ENCODE measurements at places on chromosomes 16 and 17.

GRCh38 chr17:35050170-35050569 is 13.3 kb downstream of the RFFL start:
- no peak for DNase-seq

DNA sequence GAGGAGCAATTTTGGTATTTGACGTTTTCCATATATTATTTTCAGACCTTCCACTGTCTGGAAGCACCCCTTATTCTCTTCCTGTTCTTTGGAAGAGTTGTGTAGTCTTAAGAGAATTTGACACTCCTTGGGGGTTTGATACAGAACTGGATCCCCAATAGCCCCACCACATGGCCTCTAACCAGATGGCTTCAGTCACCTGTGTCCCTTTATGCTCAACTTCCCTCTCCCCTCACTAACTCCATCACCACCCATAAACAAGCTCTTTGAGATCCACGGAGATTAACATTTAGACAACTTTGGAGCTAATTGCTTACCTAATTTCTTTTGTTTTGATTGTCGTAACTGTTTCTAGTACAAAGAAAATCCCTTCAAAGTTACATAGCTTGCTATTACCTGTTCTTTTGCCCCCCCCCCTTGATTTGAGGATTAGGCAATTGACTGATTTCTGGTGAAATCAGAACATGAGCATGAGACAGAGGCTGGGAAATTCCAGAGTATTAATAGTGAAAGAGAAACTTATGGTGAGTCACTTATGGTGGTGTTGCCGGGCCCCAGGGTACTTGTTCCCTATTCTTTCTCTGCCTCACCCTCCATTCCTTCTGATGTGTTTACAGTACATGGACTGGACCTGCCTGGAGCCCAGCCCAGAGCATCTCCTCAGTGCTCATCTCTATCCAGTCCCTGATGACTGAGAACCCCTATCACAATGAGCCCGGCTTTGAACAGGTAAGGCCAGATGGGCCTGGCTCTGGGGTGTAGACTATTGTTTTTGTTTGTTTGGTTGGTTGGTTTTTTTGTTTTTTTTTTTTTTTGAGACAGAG is 7.5 kb downstream of the UBE2Z start:
- peak; percentile 58 for DNase-seq

- no peak for DNase-seq
Observed at GRCh38 chr16:70647441-70648359, 1.3 kb downstream of the IL34 start.

DNA sequence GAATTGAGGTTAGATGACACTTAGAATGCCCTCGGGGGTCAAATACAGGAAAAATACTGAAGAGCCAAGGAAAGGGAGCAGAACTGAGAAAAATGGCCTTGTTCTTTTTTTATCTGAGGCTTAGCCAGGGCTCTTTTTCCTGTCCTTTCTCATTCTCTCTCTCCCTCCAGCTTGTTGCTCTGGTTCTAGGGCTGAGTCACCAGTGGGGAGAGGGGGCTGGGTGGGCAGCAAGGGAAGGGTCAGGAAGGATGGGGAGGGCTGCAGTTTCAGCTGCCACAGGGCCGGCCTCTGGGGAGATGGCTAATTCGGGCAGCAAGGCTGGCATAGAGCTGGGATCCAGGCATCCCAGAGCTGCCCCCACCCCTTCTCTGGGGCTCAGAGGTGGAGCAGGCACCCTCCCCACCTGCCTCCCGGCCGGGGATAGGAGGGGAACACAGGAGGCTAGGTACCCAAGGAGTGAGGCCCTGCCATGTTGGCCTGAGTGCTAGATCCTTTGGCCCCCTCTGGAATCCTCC is 3.9 kb downstream of the ITGA3 start:
- DNase-seq, result no peak

GRCh38 chr17:28482551-28483199 is 9.2 kb downstream of the SLC13A2 start:
- DNase-seq, result no peak

DNA sequence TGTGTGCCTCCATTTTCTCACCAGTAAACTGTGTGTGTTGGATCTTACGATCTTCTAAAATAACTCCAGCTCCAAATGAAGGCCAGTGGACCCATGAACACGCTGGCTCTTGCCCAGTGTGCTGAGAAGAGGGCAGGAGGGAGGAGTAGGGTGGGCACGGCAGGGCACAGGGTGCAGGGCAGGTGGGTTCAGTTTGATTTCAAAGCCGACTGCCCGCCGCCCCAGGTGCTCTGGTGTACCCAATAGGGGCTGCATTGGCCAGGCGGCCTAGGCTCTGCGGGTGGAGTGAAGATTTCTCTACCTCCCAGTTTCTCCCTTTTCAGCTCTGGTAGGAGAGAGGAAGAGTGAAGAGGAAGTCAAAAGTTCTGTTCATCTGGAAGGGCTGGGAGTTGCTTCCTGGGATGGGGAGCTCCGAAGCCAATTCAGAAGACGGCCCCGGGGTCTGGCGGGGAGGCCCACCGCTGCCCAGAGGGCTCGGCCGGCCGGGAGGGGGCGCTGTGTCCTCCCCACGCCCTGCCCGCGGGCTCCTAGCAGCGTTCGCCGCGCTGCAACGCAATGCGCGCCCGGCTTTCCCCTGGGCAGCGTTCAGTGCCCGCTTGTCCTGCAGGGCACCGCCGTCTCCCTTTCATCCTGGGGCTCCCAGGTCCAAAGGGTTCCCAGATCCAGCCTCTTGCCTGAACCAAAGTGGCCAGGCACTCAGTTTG is 1.1 kb upstream of the CRHR1 start:
- peak; percentile 40 for DNase-seq

- no peak for DNase-seq
Observed at GRCh38 chr17:8222380-8222629, 11.9 kb upstream of the AURKB start.

GRCh38 chr17:71792966-71793365 is 327.9 kb upstream of the SOX9 start:
- no peak for DNase-seq

DNA sequence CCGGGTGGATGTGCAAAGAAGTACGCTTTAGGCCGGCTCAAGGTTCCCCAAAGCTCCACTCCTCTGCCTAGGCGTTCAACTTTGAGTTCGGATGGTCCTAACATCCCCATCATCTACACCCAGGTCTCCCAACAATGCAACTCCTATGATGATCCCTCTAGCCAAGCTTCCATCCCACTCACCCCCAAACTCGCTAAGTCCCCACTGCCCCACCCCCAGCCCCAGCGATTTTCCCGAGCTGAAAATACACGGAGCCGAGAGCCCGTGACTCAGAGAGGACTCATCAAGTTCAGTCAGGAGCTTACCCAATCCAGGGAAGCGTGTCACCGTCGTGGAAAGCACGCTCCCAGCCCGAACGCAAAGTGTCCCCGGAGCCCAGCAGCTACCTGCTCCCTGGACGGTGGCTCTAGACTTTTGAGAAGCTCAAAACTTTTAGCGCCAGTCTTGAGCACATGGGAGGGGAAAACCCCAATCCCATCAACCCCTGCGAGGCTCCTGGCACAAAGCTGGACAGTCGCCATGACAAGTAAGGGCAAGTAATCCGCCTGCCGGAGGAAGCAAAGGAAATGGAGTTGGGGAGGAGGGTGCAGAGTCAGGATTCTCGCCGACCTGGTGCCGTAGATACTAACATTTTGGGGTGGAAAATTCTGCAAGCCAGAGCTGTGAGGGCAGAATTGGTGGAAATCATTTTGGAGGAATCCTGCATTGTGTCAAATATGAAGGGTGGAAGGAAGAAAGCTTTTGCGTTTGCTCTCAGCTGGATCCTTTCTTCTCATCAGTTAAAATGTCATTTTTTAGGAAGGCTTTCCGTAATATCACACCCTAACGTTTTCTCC is at the start of gene TP53:
TSS of gene TP53 (minus strand) at position 419 of the 836 bp plus-strand sequence. CDS start 10,896 bp downstream, outside the sequence.
- peak; percentile 92 for DNase-seq

GRCh38 chr16:83851473-83851872 is 43.7 kb downstream of the HSBP1 start:
- DNase-seq, result no peak

- DNase-seq, result no peak
Observed at GRCh38 chr16:10578474-10579316, 1.7 kb downstream of the EMP2 start.

DNA sequence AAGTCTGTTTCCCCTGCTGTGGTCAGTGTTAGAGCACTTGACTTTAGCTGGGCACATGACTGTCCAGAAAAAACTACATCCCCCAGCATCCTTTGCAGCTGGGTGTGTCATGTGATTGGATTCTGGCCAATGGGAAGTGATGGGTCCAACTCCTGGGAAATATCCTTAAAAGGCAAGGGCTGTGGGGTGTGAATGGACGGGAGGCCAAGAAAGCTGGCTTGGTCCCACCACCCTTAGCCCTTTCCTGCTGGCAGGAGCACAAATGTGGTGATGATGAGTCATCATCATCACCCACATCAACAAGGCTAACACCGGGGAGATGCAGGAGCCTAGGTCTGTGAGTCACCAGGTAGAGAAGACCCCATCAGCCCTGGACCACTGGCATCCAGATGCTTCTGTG is 341.7 kb downstream of the C16orf95 start:
- DNase-seq, result no peak

DNA sequence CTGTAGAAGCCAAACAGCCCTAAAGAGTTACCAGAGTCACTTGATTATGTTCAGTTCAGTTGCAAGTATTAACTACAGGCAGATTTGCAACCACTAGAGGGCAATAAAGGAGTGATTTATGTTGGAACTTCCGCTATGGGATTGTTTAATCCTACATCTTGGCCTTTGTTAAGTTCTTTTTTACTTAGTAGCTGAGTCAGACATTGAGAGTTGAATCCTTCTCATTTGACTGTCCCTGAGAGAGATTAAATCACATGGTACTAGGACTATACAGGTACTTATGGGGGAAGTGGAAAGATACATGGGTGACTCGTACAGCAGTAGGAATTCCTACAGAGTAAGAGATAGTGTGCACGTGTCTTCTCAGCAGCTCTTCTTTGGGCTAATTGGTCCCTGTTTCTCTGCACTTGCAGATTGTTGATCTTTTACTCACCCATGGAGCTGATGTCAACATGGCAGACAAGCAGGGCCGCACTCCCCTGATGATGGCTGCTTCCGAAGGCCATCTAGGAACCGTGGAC is 40.3 kb downstream of the CYB561 start:
- no peak for DNase-seq

DNA sequence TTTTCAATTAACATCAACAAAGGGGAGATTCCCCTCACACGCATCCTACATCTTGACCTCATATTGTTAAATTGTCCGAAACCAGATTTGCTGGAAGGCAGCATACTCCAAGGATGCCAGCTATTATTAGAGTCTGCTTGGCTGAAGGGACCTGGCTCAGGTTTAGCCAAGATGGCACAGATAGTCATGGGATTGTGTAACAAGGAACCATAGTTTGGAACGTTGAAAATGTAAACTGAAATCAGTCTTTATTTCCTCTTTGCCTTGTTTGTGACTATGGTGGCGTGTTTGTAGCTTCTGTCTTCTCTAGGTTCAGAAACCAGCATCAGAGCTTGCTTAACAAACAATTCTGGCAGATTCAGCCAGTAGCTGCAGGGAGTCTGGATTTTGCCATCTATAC is 5.9 kb downstream of the ARSG start:
- DNase-seq, result no peak

- peak; percentile 82 for DNase-seq
Observed at GRCh38 chr17:35930211-35931065, at the start of gene RDM1. TSS of gene RDM1 (minus strand) at chr17:35930773. CDS start at chr17:35930727, 46 bp downstream.

DNA sequence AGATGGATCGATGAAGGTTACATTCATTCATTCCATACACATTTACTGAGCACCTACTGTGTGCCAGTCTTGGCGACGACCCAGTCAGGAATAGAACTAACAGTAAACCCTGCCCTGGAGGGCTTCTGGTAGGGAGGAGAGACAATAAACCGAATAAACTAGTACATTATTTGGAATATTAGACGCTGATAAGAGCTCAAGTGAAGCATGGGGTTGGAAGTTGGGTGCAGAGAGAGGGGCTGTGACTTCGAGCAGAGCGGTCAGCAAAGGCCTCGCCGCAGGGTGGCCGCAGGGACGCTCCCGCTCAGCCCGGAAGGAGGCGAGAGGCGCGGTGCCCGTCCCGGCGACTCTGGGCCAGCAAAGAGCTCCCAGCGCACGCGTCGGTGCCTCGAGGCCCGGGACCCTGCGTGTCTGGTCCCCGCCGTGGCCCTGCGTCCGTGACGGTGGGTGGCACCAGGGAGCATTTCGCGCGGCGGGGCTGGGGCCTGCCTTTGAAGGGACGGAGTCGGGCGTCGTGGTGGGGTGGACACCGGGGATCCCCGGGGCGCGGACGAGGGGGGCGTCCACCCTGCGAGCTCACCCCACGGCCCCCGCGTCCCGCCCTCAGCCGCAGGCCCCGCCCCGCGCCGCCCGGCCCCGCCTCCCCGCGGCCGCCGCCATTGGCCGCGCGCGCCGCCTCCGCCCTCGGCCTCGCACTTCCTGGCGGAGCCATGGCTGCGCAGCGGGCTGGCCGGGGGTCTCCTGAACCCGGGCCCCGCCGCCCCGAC is at the start of gene KLHL36:
TSS of gene KLHL36 (plus strand) at position 684 of the 767 bp plus-strand sequence. CDS start 2,357 bp downstream, outside the sequence.
- peak; percentile 79 for DNase-seq

GRCh38 chr17:9364837-9365430 is 210.7 kb downstream of the STX8 start:
- no peak for DNase-seq

DNA sequence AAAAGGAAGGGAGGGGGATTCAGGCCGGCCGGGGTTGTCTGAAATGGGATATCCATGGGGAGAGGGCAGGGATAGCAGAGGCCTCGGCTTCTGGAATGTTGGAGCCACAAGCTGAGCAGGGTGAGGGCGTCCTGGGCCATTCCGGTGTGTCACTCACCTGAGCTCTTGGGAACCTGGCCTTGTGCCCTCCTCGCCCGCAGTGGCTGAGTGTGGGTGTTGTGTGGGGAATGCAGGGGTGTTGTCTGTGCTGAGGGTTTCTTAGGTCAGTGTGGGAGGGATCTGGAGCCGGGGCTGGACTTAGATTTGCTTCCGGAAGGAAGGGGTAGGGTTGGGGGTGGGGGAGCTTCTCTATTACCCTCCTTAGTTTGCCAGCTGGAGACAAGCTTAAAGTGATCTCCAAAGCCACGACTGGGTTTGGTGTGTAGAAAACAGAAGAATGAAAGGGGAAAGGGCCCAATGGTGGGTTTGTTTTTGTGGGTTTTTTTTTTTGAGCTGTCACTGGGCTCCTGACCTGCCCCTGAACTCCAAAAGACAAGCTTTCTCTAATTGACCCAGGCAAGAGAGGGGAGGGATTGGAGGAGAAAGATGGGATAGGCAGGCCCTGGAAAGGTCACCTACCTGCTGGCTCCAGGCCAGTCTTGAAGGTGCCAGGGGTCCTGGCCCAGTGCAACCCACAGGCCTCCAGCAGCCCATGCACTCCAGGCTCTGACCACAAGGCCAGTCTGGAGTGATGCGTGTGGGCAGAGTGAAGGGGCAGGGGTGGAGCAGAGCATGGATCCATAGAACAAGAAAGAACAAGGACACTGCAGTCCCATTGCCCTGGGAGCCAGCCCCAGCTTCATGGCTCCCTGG is at the start of gene SULT1A2:
TSS of gene SULT1A2 (minus strand) at position 211 of the 852 bp plus-strand sequence. CDS start 1,120 bp downstream, outside the sequence.
- no peak for DNase-seq

DNA sequence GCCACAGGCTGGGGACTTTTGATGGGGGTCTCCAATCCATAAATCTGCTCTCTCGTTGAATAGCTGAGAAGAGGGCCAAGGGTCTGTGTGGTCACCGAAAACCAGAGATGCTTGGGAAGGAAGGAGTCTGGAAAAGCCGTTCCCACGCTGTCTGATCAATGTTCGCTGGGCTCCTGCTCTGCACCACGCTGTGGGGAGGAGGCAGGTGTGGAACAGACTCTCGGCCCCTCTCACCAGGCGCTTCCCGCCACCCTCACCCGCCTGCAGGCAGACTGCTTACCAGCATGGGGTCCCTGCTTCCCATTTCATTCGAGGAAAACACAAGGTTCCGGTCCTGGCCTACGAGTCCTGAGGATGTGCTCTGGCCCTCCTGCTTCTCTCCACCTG is 702 bp upstream of the ALDH3A1 start:
- no peak for DNase-seq
